ENCODE measurements at places on chromosomes 7 and 10.

GRCh38 chr10:62911210-62911963 is 95.2 kb upstream of the EGR2 start:
- DNase-seq: no peak
- H3K4me3 ChIP-seq: no peak overlapping the region
- H3K27ac ChIP-seq: no peak overlapping the region
- no peaks in the 10 kb centered on the region for H3K4me1 ChIP-seq
- H3K36me3 ChIP-seq: no peaks in the 10 kb centered on the region

GRCh38 chr7:87499494-87499893 is 24.0 kb upstream of the ABCB4 start:
- DNase-seq: no peak
- no peak overlapping the region for H3K4me3 ChIP-seq
- no peaks in the 10 kb centered on the region for H3K4me1 ChIP-seq
- no peak overlapping the region for H3K27ac ChIP-seq
- peaks cover 12% of the 10 kb centered on the region for H3K36me3 ChIP-seq
- no peaks in the 10 kb centered on the region for H3K27me3 ChIP-seq

GRCh38 chr7:120079704-120080103 is 193.3 kb upstream of the KCND2 start:
- H3K27me3 ChIP-seq: no peaks in the 10 kb centered on the region
- no peaks in the 10 kb centered on the region for H3K4me1 ChIP-seq

GRCh38 chr10:83897626-83898025 is 241.7 kb upstream of the GHITM start:
- no peaks in the 10 kb centered on the region for H3K36me3 ChIP-seq
- no peaks in the 10 kb centered on the region for H3K27me3 ChIP-seq
- no peak overlapping the region for H3K4me3 ChIP-seq
- DNase-seq: no peak
- H3K27ac ChIP-seq: no peak overlapping the region

- H3K27me3 ChIP-seq: peaks cover 9% of the 10 kb centered on the region
- H3K4me3 ChIP-seq: no peak overlapping the region
- H3K27ac ChIP-seq: no peak overlapping the region
- H3K4me1 ChIP-seq: peaks cover 3% of the 10 kb centered on the region
Observed at GRCh38 chr7:30709549-30709948, 27.3 kb upstream of the CRHR2 start.

DNA sequence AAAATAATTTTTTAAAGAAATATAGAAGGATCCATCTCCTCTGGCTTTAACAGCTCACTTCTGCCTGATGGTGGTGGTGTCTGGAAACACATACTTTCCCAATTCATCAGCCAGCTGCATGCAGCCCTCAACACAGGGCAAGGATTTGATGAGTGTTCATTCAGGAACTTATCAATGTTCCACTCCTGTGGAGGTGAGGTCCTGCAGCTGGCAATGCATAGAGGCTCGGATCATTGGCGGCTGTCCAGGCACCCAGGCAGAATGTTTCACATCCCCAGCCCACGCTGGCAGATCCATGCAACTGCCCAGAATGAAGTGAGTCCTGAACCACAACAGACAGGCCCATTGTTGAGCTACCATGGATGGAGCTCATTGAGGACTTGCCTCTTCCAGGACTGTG is 55.2 kb upstream of the KCNMA1 start:
- no peak overlapping the region for H3K4me3 ChIP-seq
- H3K4me1 ChIP-seq: no peaks in the 10 kb centered on the region
- H3K27ac ChIP-seq: no peak overlapping the region
- peaks cover 38% of the 10 kb centered on the region for H3K27me3 ChIP-seq
- no peak for DNase-seq

DNA sequence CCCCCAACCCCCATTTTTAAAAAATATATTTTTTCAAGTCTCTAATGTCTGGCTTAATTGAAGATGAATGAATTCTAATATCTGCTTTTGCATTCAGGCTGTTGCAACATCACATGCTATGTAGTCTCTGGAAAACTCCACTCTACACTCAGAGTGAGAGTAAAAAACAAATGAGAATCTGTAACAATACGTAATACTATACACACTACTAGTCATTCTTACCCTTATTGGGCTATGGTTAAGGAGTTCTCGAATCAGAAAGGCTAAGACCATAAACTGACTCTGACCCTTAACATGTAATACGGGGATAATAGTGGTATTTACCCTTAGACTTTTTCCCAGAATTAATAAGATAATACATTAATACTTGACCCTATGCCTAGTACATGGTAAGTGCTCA is 42.9 kb upstream of the TMEM168 start:
- H3K36me3 ChIP-seq: peaks cover 5% of the 10 kb centered on the region
- H3K27me3 ChIP-seq: no peaks in the 10 kb centered on the region
- H3K4me1 ChIP-seq: no peaks in the 10 kb centered on the region

DNA sequence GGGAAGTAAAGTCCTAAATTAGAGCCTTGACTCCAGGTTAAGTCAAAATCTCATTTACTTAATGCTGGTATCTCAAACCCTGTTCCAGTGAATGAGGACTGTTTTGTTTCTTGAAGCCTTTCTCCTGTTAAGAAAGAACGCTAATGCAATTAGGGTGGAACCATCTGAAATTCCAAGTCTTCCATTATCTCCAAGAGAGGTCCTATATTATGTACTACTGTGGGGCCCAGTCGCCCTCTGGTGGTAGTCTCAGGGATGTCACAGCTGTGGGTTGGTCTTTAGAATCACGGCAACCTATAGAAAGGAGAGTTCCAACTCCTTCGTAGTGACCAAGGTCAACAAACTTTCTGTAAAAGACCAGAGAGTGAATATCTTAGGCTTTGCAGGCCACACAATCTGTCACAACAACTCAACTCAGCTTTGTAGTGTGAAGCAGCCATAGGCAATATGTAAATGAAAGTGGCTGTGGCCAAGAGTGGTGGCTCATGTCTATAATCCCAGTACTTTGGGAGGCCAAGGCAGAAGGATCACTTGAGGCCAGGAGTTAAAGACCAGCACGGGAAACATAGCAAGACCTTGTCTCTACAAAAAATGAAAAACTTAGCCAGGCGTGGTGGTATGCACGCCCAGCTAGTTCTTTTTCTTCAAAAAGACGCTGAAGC is 9.3 kb downstream of the RPP38 start:
- no peak overlapping the region for H3K4me3 ChIP-seq
- H3K4me1 ChIP-seq: peaks cover 5% of the 10 kb centered on the region
- no peaks in the 10 kb centered on the region for H3K27me3 ChIP-seq
- peaks cover 85% of the 10 kb centered on the region for H3K36me3 ChIP-seq
- peak; percentile 64 for DNase-seq
